Activated CD4-positive, CD25-positive, alpha-beta regulatory T cell treated with anti-CD3 and anti-CD28 coated beads, Interleukin-2, amount 50 U/mL, for 72 hours (primary cell): ENCODE measurements at places on chromosomes 5 and 9.

- no peak for DNase-seq
Observed at GRCh38 chr9:17739736-17740135, 160.9 kb downstream of the SH3GL2 start.

DNA sequence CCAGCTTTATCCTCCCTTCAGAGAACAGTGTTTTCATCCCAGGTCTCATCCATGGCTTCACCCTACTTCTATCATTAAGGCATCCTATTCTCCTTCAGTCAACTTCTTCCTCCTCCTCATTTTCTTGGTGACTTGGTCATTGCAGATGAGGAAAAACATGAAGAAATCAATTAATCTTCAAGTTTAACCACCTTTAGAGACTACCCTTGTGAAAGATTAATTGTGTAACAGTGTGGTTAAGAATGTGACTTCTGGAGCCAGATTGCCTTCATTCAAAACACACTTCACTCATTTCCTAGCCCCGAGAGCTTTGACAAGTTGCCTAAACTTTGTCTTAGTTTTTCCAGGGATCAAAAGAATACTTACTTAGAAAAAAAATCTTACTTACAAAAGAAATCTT is 110.0 kb downstream of the STK32A start:
- DNase-seq: no peak

- no peak for DNase-seq
Observed at GRCh38 chr9:137369061-137369787, 53.7 kb downstream of the EXD3 start.

GRCh38 chr5:119269061-119269944 is 86.5 kb upstream of the TNFAIP8 start:
- DNase-seq: peak; percentile 49

- DNase-seq: no peak
Observed at GRCh38 chr5:106545325-106545724, 1125.4 kb downstream of the EFNA5 start.

DNA sequence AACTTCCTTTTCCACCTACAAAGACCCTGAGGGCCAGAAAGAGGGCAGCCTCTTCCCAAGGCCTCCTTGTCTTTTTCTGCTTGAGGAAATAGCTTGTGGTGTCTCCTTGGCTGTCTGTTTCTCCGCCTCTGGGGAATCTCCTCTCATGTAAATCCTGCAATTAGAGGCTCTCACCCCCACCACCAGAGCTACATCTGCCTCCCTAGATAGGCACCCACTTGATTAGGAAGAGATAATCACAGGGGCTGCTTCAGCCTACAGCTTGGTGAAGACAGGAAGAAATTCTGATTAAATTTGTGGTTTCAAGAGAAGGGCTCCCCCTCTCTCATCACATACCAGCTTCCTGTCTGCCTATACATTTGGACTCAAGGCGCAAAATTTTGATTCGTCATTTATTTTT is 75.6 kb downstream of the TLR4 start:
- no peak for DNase-seq

DNA sequence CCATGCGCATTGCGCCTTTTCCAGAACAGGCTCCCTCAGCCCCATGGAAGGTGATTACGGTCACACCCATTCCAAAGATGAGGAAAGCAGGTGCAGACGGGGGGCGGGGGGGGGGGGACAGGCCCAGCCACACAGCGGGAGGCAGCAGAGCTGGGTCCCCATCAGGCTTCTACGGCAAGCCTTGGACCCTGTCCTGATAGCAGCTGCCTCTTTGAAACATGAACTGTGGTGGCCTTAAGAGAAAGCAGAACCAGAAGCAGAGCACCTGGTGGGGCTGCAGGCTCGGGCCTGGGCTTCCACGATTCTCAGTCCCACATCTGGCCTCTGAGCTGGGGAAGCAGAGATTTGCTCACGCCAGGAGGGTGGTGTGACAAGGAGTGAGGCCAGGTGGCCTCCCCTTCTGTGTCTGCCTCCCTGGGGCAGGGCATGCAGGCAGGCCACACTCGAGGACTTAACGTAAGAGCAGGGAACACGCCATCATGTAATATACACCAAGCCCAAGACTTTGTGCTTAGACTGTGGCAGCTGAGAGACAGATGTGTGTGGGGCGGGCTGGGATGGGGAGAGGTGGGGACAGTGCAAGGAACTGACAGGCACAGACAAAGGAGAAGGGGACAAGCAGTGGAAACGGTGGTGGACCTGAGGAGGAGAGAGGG is 14.2 kb upstream of the PHYKPL start:
- no peak for DNase-seq

GRCh38 chr5:63152871-63153270 is 574.3 kb downstream of the LRRC70 start:
- no peak for DNase-seq

DNA sequence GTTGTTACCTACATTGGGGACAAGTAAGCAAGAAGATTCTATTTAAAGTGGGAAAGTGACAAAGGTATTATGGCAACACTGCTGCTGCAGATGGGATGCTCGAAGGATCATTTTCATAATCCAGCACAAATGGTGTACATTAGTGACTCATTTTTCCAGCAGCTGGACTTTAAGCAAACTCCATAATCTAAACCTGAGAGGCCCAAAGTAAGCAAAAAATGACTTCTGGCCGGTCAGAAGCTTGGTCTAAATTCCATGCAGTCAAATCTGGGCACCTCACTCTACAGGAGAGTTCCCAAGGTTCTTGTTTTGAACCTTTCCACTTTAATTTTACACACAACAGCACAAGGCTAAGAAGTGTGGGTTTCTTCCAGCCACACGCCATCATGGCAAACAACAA is 43.6 kb upstream of the TRAF1 start:
- no peak for DNase-seq

DNA sequence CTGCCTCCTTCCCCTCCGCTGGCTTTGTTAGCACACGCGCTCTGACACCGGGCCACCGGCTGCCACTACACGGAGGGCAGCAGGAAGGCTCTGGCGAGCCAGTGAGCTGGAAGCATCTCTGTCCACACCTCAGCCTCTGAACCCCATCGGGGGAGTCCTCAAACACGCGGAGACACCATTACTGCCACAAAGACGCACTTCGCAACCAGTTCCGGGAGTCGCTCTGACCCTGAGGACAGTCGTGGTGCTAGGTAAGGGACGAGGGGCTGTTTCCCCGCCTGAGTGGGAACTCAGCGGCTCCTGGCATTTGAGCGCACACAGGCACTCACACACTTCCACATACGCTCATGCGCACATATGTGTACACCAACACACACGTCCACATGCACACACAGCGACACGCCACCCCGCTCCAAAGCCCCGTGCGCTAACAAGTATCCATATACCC is 160.0 kb downstream of the C9orf152 start:
- DNase-seq: no peak

DNA sequence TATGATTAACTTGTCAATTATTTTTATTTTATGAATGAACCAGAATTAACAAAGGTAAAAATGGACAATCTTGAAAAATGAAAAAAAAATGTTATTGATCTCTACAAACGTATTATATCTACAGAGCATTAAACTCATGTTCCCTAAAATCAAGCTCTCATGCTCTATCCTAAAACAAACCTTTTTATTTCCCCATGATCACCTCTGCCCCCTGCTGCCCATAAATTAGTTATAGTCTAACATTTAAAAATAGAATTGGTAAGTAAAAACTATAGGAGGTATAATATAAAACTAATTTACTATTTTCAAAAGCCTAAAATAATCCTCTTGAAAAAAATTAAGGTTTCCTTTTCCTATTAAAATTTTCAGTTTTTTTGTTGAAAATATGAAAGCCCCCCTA is 168.0 kb upstream of the POU5F2 start:
- no peak for DNase-seq

DNA sequence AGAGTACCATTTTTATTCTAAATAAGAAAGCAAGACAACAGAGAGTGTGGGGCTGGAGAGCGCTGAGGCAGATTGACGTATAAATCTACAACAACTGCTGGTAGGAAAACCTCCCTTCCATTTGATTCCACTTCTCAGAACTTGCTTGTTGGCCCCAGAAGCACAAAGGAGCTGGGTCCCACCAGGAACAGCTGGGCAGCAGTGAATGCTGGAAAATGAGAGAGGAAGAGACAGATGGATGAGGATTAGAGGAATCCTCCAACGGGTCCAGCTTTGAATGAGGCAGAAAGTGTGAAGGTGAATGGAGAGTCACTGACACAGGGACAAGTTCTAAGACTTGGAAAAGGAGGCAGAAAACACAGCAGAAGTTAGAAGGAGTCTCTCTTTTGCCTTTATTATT is 14.8 kb downstream of the TAS2R1 start:
- no peak for DNase-seq

DNA sequence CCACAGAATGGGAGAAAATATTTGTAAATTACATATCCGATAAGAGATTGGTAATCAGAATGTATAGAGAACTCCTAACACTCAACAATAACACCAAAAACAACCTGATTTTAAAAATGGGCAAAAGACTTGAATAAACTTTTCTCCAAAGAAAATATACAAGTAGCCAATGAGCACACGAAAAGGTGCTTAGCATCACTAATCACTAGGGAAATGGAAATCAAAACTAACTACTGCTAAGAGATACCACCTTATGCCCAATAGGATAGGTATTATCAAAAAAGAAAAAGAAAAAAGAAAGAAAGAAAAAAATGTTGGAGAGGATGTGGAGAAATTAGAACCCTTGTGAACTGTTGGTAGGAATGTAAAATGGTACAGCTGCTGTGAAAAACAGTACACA is 212.1 kb downstream of the TLR4 start:
- DNase-seq: no peak

DNA sequence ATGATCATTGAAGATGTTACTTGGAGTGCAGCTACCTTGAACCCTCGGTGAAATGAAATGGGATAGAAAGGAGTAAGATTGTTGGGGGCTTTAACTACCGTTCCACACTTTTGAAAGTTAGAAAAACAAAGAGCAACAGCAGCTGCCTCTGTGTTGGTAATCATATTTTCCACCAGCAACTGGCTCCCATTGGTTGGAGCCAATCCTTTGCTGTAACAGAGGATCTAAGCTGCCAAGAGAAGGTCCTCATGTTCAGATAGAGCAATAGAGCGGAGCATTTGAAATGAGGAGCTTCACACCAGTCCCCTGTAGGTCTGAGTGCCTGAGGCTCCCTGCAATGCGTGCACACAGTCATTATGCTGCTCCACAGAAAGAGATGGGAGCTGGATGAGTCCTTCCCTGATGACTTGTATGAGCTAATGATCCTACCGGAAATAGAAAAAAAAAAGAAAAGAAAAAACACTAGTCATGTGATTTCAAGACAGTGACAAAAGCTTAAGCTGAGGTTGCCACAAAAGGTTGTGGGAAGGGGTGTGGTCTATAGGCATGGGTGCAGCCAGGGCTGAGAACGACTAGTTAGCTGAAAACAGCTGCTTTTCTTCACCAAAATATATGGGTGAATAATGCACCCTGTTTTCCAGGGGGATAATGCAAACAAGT is 300.7 kb downstream of the MLLT3 start:
- no peak for DNase-seq

DNA sequence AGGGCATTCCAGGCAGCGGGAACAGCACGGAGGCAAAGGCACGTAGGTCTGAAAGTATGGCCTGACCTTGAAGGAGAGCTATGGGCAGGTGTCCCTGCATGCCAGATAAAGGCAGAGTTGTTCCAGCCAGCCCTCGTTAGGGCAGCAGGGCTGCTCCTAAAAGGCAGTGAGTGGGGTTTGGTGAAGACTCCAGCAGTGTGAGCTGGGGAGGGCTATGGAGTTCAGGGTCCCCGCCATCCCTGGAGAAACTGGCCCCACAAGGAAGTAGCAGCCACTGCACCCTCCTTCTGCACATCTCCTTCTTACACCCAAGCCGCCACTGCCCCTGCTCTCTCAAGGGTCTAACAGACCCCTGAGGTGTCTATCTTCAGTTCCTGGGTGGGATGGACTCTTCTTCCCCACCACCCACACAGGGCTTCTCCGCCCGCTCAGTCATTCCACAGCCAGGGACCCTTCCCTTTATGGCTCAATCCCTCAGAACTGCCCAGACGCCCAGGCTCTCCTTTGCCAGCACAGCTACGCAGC is 1.4 kb downstream of the AKNA start:
- no peak for DNase-seq

GRCh38 chr5:107157809-107158208 is 512.9 kb downstream of the EFNA5 start:
- DNase-seq: no peak

- no peak for DNase-seq
Observed at GRCh38 chr5:69252437-69252836, 17.8 kb downstream of the CDK7 start.

GRCh38 chr9:92721548-92721947 is 43.1 kb downstream of the BICD2 start:
- no peak for DNase-seq

DNA sequence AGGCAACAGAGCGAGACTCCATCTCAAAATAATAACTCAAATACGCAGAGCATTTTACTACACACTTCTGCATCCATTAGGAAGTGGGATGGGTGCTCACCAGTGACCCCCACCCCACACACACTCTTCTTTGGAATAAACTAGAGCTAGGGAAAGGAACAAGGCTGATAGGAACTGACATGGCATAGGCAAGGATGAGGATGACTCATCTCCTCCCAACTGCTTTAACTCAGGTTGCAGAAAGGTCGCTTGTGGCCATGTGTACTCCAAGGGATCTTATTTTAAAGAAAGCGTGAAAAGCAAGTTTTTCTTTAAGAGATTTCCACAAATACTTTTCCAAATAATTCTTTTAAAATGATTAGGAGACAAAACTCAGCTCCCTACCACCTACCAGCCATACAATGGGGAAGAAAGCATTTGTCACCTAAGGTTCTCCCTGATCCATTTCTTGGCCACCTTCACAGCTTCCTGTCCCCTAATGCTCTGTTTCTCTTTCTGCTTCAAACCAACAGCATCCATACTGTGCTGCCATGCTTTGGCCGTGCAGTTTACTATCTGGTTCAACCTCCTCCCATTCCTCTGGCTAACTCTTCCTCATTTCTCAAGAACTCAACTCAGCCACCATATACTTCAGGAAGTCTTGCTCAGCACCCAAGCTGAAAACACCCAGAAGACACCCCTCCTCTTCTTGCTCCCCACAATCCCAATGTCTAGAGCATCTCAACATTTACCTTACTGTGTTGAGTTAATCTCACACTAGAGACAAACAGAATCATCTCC is 211.9 kb downstream of the ACTL7B start:
- no peak for DNase-seq

- DNase-seq: no peak
Observed at GRCh38 chr5:170533383-170533782, 29.6 kb downstream of the KCNIP1 start.

DNA sequence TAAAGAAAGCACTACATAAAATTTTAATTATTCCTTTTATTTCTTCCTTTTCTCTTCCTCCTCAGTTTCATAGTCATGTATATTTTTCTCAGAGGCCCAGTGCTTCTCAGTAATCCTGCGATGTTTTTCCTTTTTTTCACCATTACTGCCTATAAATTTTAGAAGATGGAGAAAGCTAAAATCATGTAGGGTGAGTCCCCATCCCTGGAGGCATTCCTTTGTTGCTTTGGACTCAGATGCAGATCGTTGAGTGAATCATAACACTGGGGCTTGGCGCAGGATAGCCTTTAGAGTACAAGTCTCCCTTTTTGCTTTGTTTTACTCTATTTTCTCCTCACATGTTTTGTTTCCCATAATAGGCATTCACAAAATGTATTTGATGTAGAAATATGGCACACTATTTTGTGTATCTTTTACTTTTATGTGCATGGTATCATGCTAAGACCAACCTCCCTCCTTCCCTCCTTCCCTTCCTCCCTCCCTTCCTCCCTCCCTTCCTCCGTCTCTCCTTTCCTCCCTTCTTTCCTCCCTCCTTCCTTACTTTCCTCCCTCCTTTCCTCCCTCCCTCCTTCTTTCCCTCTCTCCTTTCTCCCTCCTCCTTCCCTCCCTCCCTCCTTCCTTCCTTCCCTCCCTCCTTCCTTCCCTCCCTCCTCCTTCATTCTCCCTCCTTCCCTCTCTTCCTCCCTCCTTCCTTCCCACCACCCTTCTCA is 72.4 kb downstream of the NUDT12 start:
- DNase-seq: no peak

GRCh38 chr9:99057665-99058625 is 47.0 kb upstream of the TGFBR1 start:
- peak; percentile 58 for DNase-seq
